ENCODE measurements at places on chromosomes 3 and 15. TPM values are rescaled to one million over a fixed set of nuclear protein-coding genes. Genes with fewer than 3 reads are reported as not detected.

DNA sequence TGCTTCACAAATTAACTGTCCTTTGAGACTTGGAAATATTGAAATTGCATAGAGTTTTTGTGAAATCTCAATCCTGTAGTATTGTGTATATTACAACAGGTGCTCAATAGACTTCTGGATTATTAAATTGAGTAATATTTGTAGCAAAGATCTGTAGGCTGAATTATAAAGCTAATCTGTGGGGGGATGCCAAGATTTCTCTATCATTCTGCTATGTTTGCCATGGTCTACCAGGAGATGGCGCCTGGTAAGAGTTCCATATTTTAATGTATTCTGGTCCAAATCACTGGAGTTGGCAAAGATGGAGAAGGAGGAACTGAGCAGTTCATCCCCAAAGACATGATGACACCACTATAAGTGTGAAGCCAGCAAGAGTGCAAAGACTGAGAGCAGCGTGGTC lies 340.9 kb upstream of the TPRG1 start:
- no peak for DNase-seq

DNA sequence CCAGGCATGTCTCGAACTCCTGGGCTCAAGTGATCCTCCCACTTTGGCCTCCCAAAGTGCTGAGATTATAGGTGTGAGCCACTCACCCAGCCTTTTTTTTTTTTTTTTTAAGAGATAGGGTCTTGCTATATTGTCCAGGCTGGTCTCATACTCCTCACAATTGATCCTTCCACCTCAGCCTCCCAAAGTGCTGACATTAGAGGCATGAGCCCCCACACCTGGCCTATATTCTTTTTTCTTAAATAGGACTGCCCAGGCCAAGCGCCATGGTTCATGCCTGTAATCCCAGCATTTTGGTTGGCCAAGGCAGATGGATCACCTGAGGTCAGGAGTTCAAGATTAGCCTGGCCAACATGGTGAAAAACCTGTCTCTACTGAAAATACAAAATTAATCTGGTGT lies 12.5 kb downstream of the NR1I2 start:
- DNase-seq: peak; percentile 74

DNA sequence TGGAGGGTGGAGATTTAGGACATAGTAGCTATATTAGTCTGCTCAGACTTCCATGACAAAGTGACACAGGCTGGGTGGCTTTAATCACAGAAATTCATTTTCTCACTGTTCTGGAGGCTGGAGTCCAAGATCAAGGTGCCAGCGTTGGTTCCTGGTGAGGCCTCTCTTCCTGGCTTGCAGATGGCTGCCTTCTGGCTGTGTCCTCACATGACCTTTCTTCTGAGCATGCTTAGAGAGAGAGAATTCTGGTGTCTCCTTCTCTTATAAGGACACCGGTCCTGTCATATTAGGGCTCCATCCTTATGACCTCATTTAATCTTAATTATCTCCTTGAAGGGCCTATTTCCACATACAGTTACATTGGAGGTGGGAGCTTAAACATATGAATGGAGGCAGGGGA lies 14.9 kb upstream of the SHC4 start:
- peak; percentile 57 for DNase-seq

DNA sequence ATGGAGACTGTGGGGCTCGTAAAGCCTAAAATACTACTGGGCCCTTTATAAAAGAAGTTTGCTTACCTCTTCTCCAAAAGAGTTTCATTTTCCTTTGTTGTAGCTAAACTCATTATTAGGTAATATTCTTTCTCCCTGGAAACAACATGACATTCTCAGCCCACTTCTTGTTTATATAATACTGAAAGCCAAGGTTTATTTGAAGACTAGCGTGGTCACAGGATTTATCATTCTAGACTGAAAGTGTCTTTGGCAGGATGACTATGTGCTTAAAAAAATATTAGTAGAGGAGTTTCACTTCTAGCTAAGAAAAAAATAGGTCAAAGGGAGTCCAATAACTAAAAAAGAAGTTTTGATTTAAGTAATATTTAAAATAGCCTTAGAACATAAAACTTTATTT lies 1085.2 kb upstream of the CADM2 start:
- no peak for DNase-seq

DNA sequence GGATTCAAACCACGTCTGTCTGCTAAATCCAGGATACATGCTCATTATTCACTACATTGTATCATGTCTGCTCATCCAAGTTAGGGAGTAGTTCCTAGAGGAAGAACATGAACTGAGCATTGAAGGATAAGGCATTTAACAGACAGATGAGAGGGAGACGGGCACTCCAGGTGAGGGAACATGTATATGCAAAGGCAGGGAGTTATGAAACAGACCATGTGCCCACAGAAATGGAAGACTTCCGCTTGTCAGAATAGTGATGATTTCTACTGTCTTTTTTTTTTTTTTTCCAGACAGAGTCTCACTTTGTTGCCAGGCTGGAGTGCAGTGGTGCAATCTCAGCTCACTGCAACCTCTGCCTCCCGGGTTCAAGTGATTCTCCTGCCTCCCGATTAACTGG lies 5.0 kb upstream of the NDUFAF1 start:
- DNase-seq: no peak

GRCh38 chr15:48414015-48414414 lies 82.8 kb downstream of the DUT start:
- DNase-seq: no peak

DNA sequence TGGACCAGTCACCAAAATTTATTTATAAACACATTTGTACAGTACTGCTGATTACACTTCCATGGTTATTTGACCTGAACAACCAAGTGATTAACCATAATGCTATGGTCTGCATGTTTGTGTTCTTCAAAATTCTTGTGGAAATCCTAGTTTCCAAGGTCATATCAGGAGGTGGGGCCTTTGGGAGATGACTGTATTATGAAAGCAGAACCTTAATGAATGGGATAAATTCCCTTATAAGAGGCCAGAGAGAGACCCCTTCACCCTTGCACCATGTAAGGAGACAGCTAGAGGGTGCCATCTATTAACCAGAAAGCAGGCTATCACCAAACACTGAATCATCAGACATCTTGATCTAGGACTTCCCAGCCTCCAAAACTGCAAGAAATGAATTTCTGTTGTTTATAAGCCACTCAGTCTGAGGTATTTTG lies 1.9 kb downstream of the SCAPER start:
- no peak for DNase-seq

DNA sequence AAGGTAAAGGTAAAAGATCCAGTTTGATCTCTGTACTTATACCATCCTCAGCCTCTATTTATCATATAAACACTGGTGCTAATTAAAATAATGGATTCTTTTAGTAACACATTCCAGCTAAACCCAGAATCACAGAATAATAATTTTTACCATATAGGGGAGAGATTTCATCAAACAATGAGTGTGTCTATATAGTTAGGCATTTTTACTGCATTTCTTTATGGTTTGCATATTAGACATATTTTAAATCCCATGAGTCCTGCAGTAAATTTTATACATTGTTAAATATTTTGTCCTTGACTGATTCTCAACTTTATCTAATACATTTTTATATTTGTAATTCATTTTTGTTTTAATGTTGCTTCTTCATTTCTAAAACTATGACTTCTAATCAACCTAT lies 323.7 kb upstream of the AGTR1 start:
- no peak for DNase-seq

DNA sequence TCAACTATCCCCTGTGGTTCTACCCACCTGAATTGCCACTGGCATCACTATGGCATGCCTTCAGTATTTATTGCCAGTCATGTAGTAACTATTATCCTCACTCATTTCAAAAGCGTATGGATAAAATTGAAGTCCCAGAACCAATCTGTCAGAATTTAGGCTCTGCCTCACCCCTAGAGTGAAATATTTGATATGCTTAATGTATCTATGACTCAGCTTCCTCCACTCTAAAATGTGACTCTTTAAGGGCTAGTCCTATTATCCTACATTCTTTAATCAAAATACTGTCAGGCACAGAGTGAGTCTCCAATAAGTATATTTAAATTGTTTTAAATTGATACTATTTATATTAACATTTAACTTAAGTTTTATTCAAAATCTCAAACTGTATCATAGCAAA lies 27.6 kb downstream of the ARPP21 start:
- DNase-seq: no peak

DNA sequence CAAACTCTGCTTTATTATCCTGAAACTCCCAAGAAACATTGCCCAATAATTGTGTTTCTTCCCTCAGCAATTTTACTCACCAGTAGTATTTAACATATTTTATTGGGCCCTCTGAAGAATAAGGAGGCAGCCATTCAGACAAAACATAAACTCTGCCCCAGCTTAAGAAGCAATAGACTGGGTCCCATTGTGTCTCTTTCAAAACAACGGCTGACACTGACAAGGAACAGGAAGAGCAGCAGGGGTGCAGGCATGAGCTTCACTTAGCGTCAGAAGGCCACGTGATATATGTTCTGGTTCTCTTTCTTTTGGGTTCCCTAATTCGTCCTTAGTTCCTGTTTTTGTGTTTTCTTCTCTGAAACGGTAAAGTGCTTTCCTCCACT lies 242.3 kb downstream of the FHIT start:
- DNase-seq: no peak

DNA sequence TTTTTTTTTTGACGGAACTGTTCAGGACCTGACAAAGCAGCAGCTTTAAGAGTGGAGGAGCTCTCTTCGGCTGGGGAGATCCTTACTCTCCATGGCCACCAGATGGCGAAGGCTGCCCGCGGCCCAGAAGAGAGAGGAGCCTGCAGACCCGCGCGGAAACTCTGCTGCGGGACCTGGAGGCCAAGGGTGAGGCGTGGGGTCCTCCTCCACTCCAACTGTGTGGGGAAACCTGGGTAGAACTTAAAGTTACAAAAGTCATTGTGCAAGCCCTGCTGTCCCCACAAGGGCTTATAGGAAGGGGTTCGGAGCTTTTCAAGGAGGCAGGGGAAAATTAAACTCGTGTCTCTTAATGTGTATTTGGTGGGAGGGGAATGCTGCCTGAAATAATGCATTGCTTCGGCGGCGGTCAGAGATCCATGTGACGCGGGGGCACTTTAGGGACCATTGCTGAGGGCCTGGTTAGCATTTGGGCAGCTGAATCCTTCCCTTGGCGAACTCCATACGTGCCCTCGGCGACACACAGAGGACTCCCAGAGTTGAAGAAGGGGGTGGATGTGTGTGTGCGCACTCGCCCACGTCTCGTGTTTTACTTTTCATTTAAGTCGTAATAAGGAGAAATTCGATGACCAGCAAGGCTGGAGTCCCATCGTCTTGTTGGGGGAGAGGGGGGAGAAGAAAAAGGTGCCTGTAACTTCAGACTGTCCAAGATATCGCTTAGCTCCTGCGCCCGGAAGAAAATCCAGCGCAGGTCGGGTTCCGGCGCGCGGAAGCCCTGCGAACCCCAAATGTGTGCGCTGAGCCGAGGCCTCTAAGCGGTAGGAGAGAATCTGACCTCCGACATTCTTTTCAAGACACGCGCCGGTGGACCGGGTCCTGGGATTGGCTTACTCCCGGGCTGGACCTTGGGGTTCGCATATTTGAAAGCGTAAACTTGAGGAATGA lies 9.7 kb downstream of the EOMES start:
- peak; percentile 94 for DNase-seq

DNA sequence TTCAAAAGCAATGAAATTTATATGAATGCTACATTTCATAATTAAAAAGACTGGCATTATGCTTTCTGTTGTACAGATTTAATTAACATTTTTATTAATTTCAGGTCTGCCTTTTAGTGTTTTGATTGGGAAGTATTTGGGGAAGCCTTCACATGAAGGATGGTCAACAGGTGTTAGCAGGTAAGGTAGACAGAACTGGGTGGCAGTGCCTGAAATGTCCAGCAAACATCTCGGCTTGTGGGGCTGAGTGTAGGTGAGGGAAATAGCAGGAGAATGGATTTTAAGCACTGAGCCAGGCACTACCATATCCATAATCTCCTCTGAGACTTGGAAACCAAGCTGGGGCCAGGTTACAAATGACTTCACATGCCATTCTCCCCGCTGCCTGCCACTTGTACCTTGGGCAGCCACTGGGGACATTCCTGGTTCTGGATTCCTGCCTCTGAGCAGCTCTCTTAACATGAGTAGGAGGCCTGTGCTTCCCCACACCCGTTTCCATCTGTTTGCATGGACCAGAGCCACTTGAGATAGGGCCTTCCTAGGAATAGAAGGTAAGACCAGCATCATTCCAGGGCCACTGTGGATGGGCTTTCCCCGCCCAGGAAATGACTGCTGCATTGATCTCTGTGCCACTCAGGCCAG lies 125.9 kb upstream of the HES1 start:
- DNase-seq: no peak

- DNase-seq: peak; percentile 96
Observed at GRCh38 chr15:74375303-74375693, 7.9 kb upstream of the CYP11A1 start.

The STX19 gene
- total RNA-seq: not detected

The ARMC8 gene
- 79.6 TPM for total RNA-seq

The ITGB5 gene
- total RNA-seq: 114 TPM

The ABHD17C gene
- 1.5 TPM for total RNA-seq

The DNASE1L3 gene
- total RNA-seq: 2.2 TPM

The GXYLT2 gene
- total RNA-seq: 8.6 TPM

The POTEB gene
- total RNA-seq: not detected
